HAP-1 (cell line): ENCODE measurements at places on chromosomes 6 and 20.

GRCh38 chr6:27605401-27606342 is 132.8 kb upstream of the ZNF184 start:
- no peak for DNase-seq

DNA sequence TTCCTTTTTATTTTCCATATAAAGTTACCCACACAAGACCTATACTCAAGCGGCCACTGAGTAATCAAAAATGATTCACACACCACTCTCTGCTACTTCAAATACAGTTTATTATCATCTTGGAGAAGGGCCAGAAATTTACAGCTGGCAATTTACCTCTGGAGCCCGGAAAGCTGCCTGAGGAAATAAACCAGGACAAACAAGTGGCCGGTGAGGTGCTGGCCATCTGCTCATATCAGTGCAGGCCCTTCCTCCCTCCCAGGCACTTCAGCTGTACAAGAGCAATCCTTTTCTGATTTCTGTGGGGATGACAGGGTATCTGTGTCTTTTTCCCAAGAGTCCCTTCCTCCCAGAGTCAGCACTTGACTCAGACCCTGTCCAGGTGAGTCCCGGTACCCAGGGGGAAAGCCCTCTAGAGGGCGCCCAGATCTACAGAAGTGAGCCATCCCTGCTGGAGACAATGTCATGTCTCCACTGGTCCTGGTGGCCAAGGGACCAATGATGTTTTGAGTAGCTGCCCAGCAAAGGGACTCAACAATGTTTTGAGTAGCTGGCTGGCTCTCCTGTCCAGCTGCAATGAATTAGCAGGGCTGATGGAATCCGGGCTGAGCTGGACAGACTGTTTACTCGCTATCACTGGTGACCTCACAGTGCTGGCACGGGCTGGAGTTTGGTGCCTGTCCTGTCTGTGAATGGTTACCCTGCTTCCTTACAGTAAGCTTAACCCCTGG is 23.6 kb downstream of the LRP11 start:
- peak; percentile 55 for DNase-seq

DNA sequence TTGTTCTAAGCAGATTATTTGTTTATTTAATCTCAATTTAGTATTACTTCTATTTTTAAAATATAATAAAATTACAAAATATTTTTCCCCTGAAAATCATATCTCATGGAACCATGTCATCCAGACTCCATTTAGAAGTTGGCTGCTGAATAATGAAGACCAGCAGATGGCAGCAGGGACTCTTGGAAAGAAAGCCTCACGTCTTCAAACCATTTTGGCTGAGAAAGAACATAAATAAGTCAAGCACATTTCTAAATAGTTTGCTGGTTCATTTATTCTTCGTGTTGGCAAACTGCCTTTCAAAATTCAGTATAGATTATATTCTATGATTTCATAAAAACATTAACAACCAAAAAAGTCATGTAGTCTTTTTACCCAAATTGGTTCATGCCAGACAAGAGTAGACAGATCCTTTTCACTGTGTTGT is 71.7 kb downstream of the RCAN2 start:
- peak; percentile 50 for DNase-seq

DNA sequence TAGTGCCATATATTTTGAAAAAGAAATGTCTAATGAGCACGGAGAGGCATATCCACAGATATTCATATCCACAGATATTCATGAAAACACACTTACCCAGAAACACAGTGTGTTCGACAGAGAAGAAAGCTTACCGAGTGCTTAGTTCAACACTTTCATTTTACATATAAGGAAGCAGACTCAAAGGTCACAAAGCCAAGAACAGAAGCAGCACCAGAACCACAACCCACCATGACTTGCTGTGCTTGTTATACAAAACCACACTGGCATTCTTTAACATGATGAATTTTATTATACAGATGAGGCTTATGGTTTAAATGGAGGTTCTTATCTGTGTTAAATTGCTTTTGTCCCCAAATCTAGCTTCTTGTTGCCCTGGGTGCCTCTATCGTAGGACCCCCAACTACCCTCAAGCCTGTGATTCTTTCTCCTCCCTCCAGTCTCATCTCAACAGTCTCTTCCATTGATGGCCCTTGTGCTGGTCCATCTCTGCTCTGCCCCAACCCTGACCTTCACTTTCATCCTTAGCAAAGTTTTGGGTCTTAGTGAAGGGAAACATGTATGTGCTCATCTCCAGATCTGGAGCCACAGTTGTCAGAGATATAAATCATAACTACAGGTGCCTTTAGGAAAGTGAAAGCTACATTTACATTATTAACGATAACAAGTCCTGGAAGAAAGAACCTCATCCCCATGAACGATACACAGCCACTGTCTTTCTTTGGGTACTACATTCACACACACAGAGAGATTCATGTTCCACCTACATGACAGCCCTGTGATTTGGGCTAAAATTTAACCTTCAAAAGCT is 40.0 kb downstream of the SF3B5 start:
- DNase-seq: no peak

DNA sequence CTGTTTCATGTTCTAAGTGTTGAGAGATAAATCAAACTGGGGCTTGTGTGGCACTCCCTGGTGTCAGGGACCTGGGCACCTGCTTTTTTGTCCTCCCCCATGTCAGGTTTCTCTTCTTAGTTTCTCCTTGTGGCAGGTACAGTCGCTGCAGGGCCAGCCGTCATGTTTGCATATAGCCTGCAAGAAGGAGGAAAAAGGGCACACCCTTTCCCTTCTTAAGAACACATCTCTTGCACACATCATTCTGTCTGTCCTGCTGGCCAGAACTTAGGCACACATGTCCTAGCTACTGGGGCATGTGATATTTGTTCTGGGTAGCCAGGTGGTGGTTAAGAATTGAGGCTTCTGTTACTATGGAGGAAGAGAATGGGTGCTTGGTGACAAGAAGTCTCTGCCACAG is 27.9 kb downstream of the CDC5L start:
- no peak for DNase-seq

GRCh38 chr6:102732898-102733297 is 1339.4 kb downstream of the GRIK2 start:
- DNase-seq: no peak

DNA sequence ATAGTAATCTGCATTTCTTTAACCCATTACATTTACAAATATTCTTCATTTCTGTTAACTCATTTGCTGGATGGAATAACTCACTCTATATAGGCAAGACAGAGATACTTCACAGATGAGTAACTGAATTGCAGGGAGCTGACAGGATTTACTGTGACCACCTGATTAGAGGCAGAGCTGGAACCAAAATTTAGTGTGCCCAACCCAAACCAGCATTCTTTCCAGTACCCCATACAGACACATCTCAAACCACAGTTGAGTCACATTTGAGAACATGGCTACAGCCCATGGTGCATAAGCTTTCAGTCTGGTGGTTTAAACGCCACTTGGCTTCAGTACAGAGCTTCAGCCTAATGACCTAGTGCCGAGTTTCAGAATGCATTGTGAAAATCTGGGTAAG is 138.4 kb upstream of the TENT5A start:
- no peak for DNase-seq

- no peak for DNase-seq
Observed at GRCh38 chr20:59307270-59307669, 6.9 kb downstream of the EDN3 start.

- DNase-seq: no peak
Observed at GRCh38 chr6:164195278-164195941, 780.9 kb downstream of the QKI start.

GRCh38 chr20:58852543-58853271 is at the start of gene GNAS:
GNAS (plus strand) TSS chr20:58852716.
- no peak for DNase-seq

DNA sequence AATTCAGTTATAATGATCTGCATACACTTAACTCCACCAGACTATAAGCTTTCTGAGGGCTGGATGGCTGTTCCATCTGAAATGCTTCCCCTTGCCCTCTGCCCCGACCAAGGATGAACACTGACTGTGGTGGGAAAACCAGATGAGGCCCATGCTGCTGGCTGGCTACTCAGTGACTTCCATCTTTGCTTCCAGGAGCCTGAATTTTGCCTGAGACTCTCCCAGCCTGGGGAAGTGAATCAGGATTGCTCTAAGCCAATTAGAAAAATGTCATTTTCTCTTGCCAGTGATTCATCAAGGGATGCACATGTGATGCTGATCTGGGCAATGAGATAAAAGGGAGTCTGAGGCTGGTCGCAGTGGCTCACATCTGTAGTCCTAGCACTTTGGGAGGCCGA is 1.7 kb upstream of the TOMM34 start:
- no peak for DNase-seq

- DNase-seq: no peak
Observed at GRCh38 chr6:4336778-4337442, 201.5 kb upstream of the ECI2 start.

DNA sequence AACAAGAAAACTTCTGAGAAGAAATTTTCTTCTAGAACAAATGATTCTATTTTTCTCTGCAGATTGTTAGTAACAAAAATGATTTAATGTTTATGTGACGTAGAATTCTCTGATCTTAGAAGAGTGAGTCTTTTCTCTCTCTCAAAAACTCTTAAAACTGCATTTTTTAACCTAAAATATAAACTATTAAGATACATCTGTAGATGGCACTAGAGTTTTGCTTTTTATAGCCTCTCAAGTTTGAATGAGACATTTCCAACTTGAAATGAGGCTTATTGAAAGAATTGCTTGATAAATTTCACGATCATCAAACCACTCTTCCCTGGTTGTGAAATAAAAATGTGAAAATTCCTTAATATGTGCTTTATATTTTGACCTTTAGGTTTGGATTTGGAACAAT is 53.8 kb downstream of the PHF3 start:
- DNase-seq: no peak

GRCh38 chr6:157631838-157632614 is 191.0 kb upstream of the SNX9 start:
- no peak for DNase-seq

- no peak for DNase-seq
Observed at GRCh38 chr20:34717230-34718095, 13.3 kb downstream of the TP53INP2 start.

DNA sequence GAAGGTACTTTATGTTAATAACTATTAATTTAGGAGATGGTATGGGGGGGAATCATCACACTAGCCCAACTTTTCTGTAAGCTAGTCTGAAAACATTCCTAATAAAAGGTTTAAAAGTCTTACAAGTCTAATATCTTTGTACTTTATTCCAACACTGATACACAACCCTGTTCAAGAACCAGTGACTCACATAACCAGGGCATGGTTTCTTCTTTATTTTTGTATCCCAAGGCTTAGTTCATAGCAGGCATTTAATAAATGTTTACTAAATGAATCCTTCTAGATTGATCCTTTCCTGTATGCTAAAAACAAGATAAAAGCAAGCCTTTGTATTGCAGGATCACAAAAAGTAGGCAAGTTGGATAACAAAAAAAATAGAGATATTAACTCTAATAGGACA is 9.7 kb downstream of the PNISR start:
- DNase-seq: no peak

DNA sequence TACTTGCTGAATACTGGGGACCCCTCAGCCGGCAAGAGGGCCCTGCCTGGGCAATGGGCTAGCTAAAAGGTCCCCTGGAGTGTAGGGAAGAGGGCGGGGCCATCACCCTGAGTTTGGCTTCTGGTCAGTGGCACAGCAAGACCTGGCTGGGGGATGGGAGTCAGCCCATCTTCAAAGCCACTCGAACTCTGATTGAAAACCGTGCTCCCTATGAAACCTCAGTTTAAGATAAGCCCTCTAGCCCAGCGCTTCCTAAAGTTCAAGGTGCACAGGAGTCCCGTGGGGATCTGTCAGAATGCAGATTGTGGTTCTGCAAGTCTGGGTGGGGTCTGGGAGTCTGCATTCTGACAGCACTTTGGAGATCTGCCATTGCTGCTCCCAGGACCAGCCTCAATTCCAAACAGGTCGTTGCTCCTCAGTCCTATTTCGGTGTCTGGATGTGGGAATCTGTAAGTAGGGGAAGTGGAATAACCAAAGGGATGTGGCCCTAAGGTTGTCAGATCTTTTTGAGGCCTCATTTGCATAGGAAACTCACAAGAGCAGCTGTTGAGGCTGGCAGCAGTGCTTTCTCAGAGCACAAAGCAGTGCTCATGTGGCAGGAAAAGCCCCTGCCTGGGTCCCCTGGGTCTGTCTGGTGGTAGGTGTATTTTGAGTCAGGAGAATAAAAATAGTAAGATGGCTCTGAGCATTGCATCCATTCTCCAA is 85.3 kb upstream of the SCP2D1 start:
- DNase-seq: no peak

- no peak for DNase-seq
Observed at GRCh38 chr6:128963561-128963960, 80.6 kb downstream of the LAMA2 start.

DNA sequence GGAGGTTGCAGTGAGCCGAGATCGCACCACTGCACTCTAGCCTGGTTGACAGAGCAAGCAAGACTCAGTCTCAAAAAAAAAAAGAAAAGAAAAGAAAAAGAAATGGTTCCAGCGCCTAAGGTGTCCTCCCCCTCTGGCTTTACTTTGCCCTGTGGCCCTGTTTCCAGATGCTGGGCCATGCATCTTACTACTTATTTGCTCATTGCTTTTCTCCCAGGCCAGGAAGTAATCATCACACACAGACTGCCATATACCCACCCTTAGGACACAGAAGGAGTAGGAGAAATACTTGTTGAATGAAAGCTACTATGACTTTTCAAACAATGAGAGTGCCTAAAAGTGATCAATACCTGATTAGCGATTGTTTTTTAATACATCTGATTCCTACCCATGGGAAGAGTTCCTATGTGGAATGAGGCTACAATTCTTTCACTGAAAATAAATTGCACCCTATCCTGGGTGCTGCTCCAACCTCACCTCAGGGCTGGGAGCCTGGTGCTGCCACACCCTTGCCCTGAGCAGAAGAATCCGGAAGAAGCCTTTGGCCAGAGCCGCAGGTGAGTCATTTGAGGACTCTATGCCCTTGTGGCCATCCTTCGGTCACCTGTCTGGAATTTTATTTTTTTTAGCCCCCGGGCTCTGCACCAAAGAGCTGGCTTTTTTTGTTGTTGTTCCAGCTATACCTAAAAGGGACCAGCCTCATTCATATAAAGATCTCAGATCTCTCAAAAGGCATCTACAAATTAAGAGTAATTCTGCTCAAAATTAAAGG is 22.7 kb upstream of the TFAP2C start:
- DNase-seq: no peak

- no peak for DNase-seq
Observed at GRCh38 chr6:101544286-101544685, 150.8 kb downstream of the GRIK2 start.

GRCh38 chr20:53513489-53514298 is 79.9 kb downstream of the ZNF217 start:
- DNase-seq: no peak

- DNase-seq: no peak
Observed at GRCh38 chr6:33694401-33694931, 17.0 kb downstream of the UQCC2 start.

DNA sequence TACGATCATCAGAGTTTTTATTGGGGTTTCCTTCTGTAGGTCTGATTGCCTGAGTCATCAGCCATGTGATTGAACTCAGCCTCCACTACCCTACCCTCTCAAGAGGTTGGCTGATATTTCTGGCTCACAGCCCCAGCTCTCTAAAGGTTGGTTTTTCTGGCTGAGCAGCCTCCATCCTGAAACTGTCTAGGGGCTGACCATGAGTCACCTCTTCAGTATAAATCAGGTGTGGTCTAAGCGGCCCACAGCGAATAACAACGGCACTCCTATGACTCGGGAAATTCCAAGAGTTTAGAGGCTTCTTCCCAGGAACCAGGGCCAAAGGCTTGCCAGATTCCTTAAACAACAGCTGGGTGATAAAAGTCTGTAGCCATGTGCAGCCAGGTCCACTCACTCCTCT is 115.5 kb downstream of the SOD2 start:
- no peak for DNase-seq
